Cardiac septum (tissue), 1 donor: ENCODE measurements at places on chromosomes 1 and 21.

- no peak for DNase-seq
Measured at GRCh38 chr1:202725526-202725925, 15.3 kb upstream of the SYT2 start.

GRCh38 chr1:198259333-198260074 lies 102.7 kb downstream of the NEK7 start:
- DNase-seq = no peak

DNA sequence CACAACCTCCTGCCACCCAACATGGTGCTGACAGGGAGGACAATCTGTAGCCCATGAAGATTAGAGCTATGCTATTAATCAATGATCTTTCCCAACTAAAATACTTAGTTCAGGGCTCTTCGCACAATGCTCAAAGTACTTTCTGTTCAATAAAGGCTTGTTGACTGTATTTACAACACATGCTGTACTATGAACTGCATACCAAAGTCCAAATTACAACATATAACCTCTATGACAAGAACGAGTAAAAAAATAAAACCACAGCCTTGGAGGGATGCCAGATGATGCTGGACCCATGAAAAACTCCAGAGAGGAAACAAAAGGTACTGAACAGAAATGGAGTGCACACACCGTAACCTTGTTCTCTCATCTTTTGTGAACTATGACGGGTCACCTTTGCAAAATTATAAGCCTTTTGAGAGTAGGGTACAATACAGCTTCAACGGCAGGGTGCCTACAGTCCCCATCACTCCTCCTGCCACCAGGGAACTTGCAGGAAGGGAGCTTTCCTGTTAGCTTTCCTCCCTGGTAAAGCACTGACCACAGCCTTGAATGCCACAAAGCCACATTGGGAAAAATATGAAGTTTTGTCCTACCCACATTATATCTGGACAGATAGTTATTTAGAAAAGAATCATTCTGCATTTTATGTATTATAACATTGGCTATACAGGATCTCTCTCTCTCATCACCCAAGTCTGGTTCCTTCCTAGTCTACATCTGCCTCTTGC lies 175.6 kb downstream of the NRIP1 start:
- no peak for DNase-seq

DNA sequence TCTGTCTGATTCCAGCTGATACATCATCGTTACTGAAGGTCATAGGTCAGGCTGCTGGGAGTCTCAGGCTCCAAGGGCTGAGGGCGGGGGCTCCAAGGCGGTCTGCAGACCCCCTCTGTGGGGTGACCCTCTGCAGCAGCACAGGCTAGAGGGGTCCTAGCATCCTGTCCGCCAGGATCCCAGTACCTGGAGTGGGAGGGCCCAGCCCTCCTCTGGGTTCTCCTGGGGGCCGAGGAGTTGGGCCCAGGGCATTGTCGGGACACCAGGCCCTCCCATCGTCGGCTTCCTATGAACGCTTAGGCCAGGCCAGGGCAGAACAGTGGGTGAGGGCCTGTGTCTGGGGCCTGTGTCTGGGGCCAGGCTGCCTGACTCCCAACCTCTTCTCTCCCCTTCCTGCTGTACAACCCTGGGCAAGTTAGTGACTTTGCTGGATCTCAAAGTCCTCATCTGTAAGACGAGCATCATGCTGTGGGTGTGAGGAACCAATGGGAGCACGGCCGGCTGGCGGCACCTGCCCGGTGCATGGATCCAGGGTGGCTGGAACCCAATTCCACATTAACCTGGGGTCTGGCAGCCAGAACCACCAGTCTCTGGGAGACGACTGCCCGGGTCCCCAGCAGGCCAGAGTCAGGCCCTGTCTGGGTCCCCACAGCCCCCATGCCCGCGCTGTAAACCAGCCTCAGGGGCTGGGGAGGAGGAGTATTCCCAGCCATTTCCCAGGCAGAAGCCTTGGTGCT lies 56.2 kb upstream of the COL18A1 start:
- DNase-seq = no peak

DNA sequence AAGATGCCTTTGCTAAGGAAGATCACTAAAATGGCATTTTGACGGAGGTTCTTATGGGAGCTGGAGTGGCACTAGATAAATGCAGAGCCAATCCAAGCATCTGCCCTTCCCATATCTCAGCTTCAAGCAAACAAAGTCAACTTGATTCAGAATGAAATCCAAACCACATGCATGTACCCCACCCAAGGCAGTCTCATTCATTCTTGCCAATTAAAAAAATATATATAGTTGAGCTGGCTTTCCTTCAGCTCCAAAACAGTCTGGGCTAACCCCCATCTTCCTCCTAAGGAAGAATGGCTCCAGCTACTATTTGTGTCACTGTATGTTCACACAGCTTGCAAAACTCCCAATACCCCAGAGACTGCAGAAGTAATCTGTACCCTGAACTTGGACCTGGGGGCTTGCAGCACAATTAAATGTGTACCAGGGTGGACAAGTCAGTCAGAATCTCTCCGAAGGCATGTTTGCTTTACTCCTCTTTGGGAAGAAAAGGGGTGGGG lies 35.4 kb downstream of the GPR3 start:
- no peak for DNase-seq

GRCh38 chr21:42118901-42119300 lies 47.8 kb downstream of the UMODL1 start:
- no peak for DNase-seq

GRCh38 chr1:203082571-203083462 lies 3.0 kb downstream of the MYOG start:
- peak; percentile 67 for DNase-seq

GRCh38 chr1:24955161-24955560 lies 25.1 kb upstream of the RUNX3 start:
- DNase-seq = no peak

GRCh38 chr1:202275061-202275770 lies 66.5 kb downstream of the UBE2T start:
- DNase-seq = no peak

GRCh38 chr1:247212627-247213617 lies 41.1 kb upstream of the ZNF124 start:
- no peak for DNase-seq

DNA sequence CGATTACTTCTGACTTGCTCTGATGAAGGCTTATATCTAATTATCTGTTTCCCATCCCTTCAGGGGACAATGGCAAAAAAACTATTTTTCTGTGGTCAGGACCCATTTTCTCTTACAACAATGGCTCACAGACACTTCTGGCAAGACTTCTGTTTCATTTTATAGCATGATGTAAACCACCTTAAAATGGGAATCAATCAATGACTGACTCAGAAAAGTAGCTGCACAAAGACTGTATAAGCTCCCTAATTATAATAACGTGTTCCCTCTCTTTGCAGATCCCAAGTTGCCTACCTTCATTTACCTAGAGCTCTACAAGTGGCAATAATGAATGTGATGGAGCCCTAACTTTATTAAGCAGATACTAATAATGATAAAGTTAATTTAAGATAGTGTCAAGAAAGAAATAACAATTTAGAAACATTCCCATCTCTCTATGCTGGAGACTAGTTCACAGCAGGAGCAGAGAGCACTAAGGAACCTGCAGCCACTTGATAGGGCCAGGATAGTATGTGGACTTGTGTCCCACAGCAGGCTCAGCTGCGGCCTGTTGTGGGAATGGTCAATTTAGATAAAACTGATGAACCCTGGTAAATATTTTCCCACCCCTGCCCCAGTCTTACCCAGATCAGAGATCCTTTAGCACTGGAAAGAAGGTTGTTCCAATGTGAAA lies 538 bp downstream of the GBP2 start:
- DNase-seq = no peak

DNA sequence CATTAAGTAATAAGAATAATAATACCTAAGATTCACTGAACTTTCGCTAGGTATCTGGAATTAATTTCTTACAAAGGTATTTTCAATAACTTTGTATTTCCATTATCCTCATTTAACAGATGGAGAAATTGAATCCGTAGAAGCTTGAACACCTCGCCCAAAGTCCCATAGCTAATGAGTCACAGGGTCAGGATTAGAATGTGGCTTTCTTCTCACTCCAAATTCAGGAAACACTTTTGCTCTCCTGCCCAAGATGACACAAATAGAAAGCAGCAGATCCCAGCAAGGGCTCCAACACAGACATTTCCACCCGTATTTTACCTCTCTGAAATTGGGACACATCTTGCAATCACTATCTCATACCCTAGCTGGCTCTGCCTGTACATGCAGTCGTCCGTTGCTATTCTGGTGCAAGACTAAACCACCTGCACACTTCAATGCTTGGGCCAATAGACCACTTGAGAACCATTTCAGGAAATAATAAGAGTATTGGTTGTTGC lies 125.9 kb upstream of the GREM2 start:
- DNase-seq = no peak

GRCh38 chr1:58900396-58900795 lies 116.5 kb upstream of the JUN start:
- DNase-seq = no peak

DNA sequence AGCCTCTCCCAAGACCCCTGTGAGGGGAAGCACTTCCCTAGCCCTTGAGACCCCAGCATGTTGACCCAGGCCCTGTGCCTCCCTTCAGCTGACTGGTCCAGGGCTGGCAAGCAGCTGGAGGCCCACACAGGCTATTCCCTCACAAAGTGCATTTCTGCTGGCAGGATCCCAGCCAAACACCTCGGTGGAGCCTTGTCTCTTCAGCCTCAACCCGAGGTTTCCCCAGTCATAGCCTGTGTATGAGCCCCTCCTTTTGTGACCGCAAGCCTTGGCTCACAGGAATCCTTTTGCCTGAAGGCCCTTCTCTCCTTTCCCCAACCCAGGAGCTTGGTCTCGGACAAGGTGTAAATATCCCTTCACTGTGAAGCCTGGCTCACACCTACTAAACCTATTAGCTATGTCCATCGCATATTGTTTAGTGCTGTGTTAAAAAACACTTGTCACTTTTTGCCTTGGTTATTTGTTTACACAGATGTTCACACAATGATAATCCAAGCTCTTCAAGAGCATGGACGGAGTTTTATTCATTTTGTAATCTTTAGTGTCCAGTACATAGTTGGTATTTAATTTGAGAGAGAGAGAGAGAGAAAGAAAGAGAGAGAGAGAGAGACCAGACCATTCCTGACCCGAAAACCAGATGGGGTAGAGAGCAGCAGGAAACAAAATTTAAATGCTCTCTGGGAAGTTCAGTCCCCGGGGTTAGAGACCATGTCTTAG lies 8.5 kb upstream of the CD247 start:
- no peak for DNase-seq

DNA sequence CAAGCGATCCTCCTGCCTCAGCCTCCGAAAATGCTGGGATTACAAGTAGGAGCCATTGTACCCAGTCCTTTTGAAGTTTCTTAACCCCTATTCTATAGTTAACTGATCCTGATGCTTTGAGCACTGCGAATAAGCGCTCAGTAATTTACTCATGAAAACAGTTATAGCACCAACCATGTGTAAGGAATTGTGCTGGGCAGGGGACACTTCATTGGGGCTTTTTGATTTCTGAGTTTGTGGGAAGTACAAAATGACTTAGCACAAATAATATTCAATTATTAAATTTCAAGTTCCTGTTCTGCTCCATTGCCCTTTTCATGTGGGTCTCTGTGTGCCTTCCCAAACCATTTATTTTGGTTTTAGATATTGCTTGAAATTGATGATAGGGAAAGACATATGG lies 6.2 kb upstream of the HIPK1 start:
- no peak for DNase-seq

GRCh38 chr1:197066277-197066676 lies 783 bp downstream of the F13B start:
- no peak for DNase-seq

GRCh38 chr1:167772436-167772835 lies 50.7 kb downstream of the MPZL1 start:
- DNase-seq = no peak

DNA sequence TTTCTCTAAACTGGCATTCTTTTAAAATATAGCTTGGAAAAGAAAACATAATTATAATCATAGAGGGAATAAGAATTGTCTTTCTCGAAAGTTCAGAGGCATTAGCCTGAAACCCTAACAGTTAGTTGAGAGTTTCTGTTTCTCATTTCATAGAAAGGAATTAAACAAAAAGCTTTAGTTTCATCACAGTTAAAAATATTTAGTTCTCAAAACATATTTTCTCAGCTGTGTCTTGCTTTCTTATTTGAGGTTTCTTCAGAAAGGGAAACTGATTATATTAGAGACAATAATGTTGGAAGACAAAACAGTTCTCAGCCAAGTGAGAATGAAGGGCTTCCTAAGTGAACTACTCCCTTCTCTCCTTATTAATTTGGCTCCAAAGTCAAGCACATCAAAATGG lies 75.4 kb upstream of the C1orf105 start:
- DNase-seq = no peak

GRCh38 chr1:64505944-64506655 lies 36.2 kb downstream of the CACHD1 start:
- no peak for DNase-seq

GRCh38 chr1:169107603-169108208 lies 1.2 kb downstream of the ATP1B1 start:
- DNase-seq = no peak

DNA sequence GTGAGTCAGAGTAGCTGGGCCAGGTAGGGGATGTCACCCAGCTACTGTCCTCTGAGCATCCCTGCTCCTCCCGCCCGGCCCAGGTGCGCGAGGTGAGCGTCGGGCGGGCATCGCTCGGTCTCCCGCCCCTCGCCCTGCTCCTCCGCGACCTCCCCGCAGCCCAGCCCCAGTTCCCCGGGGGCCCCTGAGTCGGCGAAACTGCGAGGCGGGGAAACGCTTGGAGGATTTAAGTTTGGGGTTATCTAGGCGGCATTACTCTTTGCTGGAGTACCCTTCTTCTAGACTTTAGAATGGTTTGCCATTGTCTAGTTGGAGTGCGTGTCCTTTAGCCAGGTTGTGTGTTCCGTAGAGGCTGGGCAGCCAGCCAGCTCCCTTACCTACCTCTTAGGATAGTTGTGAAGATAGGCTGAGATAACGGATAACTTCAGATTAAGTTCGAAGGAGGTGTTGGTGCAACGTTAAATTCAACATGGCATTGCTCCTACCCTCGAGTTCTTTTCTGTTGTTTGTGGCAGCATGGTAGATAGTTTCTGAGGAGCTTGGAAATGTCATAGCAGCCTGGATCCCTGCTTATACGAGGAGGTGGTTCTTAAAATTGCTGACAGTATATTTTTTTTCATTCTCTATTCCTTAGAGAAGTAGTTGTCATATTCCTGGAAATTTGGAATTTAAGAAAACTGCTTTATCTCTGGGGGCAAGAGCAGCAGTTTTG lies 697 bp downstream of the AGO3 start:
- DNase-seq = no peak
